Omental fat pad (tissue), 4 donors: ENCODE measurements at places on chromosomes 1 and 21. TPM values are rescaled to one million over a fixed set of nuclear protein-coding genes. Genes with fewer than 3 reads are reported as not detected.

The RUNX3 gene
- total RNA-seq, result 1.6 TPM

GRCh38 chr1:74286414-74286813 lies 51.2 kb downstream of the TNNI3K start:
- DNase-seq, result no peak

DNA sequence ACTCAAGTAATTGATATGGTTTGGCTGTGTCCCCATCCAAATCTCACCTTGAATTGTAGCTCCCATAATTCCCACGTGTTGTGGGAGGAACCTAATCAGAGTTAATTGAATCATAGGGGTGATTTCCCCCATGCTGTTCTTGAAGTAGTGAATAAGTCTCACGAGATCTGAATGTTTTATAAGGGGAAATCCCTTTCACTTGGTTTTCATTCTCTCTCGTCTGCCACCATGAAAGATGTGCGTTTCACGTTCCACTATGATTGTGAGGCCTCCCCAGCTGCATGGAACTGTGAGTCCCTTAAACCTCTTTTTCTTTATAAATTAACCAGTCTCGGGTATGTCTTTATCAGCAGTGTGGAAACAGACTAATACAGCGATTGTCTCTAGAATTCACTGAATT lies 135.4 kb downstream of the BACH1 start:
- no peak for DNase-seq

DNA sequence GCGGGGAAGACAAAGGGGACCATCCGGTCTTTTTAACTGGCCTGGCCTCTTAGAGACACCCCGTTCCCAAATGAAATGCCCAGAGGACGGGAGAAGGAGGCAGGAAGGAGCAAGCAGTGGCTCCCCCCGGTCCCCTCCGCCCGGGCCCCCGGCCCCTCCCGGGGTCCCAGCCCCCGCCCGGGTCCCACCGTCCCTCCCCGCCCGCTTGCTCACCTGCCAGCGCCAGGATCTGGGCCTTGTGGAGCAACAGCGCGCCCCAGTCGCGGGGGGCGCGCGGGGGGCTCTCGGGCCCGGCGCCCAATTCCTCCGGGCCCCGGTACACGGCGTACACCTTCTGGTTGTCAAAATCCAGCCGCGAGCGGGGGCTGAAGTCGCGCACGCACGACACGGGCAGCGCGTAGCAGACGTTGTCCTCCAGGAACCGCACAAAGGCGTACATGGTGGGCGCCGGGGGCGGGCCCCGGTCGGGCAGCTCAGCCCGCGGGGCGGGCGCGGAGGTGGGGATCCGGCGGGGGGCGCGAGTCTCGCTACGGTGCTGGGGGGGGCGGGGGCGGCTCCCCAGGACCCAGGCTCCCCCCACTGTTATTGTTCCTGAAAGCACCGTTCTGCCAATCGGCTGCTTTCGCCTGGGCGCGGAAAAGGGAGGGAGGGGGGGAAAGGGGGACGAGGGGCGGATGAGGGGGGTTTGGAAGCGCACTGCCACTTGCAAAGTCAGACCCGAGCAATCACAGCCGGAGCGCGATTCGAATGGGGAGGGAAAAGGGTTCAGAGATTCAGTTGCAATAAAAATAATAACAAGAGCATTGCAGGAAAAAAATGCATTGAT lies at the start of gene BEND5:
Gene BEND5, minus strand, starts transcription at position 499 of the 826 bp plus-strand sequence. Its CDS starts 60 bp downstream, at position 439.
- no peak for DNase-seq

GRCh38 chr1:168723000-168723399 lies 6.0 kb downstream of the DPT start:
- no peak for DNase-seq

DNA sequence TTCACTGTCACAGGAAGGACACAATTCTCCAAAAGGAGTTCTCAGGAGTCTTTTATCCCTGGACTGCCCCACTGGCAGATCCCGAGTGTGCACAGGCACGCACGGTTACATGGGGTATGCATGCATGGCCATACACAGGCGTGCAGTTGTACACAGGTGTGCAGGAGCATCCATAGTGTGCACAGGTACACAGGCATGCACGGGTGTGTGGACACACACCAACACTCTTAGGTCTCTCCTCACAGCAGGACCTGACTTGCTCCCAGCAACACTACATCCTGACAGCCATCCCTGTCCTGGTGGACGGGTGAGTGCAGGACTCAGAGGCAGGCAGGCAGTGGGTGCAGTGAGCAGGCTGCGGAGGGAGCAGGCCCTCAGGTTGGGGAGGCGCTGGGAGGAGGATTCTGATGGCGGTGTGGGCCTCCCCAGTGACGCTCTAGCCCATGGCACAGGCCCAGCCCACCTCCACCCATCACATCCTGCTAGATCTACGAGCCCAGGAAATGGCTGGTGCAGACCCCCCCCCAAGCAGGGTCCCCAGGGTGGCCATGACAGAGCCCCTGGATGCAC lies 28.4 kb downstream of the SLC19A1 start:
- DNase-seq, result no peak

GRCh38 chr1:198943484-198944187 lies 304.8 kb downstream of the PTPRC start:
- no peak for DNase-seq

- no peak for DNase-seq
Measured at GRCh38 chr1:17295292-17295691, 12.7 kb upstream of the PADI4 start.

DNA sequence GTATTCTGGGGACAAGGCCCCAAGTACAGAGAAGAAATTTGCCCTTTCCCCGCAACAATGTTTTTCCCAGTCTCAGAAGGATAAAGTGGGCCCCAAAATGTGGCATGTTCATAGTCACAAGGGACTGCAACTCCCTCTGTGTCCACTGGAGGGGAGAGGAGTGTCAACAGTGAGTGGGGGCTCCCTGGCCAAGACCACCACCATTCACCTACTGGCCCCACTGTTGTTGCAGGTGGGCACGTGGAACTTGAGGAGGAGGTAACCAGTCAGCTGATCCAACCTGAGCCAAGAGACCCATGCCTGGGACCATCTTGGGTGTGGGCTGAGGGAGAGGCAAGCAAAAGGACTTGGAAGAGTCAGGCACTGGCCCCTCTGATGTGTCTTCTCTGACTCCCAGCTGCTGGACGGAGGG lies 777 bp downstream of the NUDT17 start:
- no peak for DNase-seq

GRCh38 chr1:161096530-161096929 lies 1.6 kb upstream of the KLHDC9 start:
- no peak for DNase-seq

DNA sequence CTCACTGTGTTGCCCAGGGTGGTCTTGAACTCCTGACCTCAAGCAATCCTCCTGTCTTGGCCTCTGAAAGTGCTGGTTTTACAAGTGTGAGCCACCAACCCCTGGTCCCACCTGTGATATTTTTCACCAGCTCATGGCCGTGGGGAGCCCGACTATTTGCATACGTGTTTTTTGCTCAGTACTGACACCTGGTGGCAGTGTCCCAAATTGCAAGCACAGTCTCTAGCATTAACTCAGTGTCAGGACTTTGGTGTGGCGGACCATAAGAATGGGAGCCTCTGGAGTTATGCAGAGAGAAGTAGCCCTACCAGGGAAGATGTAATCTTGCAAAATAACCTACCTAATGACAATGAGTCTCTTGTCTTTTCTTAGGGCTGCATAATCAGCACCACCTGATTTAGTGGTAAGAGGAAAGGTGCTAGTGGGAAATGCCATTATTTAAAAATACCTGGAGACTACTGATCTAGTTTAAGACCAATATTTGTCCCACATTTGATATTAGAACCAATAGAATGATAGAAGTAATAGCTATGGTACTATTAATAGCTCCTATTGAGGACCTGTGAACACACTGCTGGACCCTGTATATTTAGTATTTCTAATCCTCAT lies 305.4 kb downstream of the DISC1 start:
- DNase-seq, result no peak

- no peak for DNase-seq
Measured at GRCh38 chr1:65470766-65471165, 50.3 kb downstream of the LEPR start.

GRCh38 chr21:31397515-31397926 lies 53.5 kb upstream of the TIAM1 start:
- DNase-seq, result no peak

GRCh38 chr1:58924821-58925220 lies 141.0 kb upstream of the JUN start:
- no peak for DNase-seq

The ENAH gene
- total RNA-seq, result 18.7 TPM

DNA sequence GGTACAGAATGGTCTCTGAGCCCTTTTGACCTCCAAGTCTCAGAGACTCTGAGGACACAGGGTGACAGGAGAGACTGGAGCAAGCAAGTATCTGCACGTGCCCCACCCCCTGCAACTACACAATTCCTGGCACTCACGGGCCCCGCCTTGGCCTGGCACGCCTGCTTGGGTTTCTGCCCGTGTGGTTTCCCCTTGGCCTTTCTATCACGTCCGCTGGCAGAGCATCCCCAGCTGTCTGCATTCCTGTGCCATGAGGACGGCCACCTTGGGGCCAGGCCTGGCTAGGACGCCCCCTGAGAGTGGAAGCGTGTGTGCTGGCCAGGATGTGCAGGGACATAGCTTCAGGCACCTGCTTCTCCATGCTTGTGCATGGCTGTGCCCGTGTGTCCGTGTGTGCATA lies 14.3 kb upstream of the EDN2 start:
- DNase-seq, result no peak

- no peak for DNase-seq
Measured at GRCh38 chr1:107926436-107927080, 38.4 kb downstream of the VAV3 start.

DNA sequence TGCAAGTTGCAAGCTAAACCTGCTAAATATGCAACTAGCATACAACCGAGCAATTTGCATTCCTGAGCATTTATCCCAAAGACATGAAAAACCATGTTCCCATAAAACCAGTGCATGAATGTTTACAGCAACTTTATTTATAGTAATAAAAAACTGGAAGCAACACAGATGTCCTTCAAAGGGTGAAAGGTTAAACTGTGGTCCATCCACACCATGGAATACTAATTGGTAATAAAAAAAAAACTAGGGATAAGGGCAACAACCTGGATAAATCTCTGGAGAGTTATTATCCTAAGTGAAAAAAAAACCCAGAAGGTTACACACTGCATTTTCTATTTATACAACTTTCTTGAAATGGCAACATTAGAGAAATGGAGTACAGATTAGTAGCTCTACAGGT lies 474.1 kb downstream of the SMYD3 start:
- no peak for DNase-seq

The CLCA4 gene
- not detected for total RNA-seq

- DNase-seq, result no peak
Measured at GRCh38 chr1:185776522-185776921, 42.3 kb downstream of the HMCN1 start.

DNA sequence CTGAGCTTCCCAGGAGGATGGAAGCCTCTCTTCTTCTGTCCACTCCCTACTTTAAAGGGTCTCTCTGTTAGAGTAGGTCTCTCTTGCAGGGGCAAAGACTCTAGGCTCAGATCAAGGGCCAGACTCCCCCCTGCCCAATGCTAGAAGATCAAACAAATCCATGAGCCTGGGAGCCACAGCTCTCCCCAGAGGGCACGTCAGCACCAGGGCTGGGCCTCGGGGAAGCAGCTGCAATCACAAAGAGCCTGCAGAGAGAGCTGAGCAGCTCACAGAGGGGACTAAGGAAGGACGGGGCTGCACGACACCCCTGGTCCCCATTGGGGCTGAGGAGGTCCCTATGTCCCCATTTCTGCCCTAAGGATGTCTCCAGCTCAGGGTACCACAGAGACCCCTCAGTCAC lies 3.9 kb downstream of the CNTN2 start:
- DNase-seq, result no peak

The SPRTN gene
- 31.6 TPM for total RNA-seq

DNA sequence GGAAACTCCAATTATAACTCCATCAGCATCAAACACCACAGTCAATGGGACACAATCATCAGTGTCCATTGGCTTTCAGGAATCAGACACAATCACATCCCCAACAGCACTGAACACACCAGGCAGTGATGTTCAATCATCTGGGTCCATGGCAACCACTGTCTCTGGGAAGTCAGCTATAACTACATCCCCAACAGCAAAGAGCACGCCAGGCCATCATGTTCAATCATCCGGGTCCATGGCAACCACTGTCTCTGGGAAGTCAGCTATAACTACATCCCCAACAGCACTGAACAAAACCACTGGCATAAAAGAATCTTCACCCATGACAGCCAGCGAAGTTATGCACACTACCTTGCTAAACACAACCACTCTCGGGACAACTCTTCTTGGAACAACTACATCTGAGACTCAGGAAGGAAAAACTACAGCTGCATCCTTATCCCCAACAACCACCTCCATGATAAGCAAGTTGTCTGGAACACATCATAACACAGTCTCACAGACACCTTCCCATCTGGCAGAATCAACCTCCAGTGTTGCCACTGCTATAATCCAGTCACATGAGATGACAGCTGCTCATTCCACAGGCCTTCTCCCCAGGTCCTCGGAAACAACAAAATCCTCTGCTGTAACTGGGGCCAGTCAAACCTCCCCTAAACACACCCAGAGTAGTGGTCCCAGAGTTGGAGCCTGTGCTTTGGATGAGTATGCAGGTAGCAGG lies 19.9 kb downstream of the CATSPER4 start:
- DNase-seq, result no peak

GRCh38 chr1:196887515-196888239 lies at the start of gene CFHR4:
TSS of gene CFHR4 (plus strand) at chr1:196888052. CDS start at chr1:196888151, 99 bp downstream.
- no peak for DNase-seq

GRCh38 chr1:68653882-68654281 lies 157.0 kb upstream of the DEPDC1 start:
- DNase-seq, result no peak

GRCh38 chr1:235952950-235953615 lies 86.4 kb upstream of the LYST start:
- DNase-seq, result no peak

The CRNN gene
- not detected for total RNA-seq

The NEK2 gene
- not detected for total RNA-seq

- DNase-seq, result no peak
Measured at GRCh38 chr1:100538913-100539835, 1.2 kb downstream of the GPR88 start.

The ACTL8 gene
- not detected for total RNA-seq

DNA sequence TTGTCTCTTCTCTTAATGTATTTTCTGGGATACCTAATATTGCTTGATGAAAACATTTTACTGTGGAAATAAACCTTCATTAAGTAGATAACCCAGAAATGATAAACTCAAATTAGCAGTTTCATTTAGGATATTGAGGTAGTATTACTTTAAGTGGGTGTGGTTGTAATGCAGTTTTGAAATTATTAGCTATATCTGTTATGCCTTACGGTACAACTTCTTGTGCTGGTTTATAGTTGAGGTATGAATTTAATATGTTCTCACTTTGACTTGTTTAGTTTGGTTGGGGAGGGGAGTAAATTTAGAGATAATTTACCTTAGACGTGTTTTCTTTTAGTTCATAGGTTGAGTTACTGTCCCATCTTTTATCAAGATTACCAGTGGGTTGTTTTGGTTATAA lies 111.0 kb downstream of the POU2F1 start:
- DNase-seq, result no peak

The SNX7 gene
- total RNA-seq, result 10.7 TPM

The MEX3A gene
- total RNA-seq, result 0.69 TPM

DNA sequence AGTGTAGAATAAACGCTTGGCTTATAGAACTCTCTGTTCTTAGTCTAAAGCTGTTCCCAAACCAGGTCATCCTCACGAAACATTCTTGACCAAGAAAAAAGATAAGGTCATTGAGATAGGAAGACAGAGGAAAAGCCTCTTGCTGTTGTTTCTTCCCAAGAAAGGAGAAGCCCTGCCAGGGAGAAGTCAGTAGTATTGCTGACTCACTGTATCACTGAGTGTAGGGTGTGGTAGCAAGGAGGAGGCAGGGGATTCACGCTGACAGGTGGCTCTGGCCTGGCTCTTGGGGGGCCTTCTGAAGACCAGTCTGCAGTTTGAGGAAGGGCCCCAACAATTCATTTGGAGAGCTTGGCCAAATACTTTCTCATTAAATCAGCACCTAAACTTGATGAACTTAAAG lies 97.8 kb downstream of the CD247 start:
- DNase-seq, result no peak
